ENCODE measurements at places on chromosomes 1 and 21.

- DNase-seq = peak; percentile 65
Measured at GRCh38 chr1:109816175-109816811, 52.6 kb upstream of the EPS8L3 start.

GRCh38 chr1:201376464-201377374 lies 761 bp downstream of the TNNT2 start:
- DNase-seq = no peak

- DNase-seq = no peak
Measured at GRCh38 chr1:25246600-25247023, 642 bp downstream of the RSRP1 start.

DNA sequence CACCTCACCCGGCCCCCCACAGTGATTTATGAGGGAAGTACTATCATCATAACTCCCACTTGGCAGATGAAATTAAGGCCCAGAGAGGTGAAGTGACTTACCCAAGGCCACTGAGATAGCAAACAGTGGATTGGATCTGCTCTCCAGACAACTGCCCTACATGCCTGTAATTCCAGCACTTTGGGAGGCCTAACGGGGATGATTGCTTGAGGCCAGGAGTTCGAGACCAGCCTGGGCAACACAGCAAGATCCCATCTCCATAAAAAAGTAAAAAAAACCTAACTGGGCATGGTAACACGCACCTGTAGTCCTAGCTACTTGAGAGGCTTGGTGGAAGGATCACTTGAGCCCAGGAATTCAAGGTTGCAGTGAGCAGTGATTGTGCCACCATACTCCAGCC lies 14.2 kb upstream of the RNF19B start:
- DNase-seq = no peak

DNA sequence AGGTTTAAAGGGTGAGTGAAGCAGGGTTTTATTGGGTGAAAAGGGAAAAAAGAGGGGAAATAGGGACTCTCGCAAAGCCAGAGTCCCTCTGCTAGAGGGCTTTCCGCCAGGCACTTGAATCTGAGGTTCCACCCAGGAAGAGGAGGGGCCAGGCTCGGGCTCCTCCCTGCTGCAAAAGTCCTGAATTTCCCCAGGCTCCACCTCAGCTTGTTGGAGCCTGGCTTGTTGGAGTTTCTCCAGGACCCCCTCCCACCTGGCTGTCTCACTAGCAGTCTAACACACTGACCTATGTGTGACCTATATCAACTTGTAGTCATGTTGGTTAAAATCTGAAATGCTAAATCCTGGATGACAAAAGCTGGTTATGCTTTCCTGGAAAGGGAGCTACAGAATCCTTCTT lies 25.5 kb downstream of the GBP2 start:
- no peak for DNase-seq

DNA sequence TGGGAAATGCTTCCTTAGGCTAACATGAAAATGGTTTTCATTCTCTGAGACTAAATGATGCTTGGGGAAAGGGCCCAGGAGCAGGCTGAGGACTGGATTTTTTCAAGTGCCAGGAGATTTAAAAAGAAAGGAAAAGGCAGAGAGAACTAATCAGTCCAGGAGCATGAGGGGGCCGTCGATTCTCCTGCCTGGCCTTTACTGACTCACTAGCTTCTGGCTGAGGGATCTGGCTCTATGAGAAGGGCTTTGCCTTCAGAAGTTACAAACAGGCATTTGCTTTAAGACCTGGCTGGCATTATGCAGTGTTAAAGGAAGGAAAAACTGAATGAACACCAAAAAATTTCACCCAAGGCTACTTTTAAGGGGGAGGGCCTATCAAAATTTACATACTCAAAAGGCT lies 359.2 kb downstream of the PBX1 start:
- no peak for DNase-seq

DNA sequence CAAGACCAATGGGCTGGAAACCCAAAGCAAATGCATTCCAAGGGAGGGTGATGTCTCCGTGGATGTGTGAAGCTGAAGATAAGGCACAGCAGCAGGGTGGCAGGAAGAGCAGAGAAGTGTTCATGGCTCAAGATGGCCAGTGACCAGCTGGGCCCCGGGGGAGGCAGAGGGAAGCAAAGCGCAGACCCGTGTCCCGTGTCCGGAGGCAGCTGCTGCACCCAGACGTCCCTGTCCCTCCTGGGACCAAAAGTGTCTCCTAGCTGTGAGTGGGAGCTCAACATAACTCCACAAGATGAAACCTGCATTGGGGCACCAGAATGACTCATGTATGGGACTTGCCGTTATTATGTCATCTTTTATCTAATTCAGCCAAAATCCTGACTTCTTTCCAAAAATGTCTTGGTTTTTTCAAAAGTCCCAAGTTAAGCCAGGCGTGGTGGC lies 118.2 kb downstream of the RIPK4 start:
- no peak for DNase-seq

- DNase-seq = peak; percentile 63
Measured at GRCh38 chr1:52553362-52554266, 722 bp upstream of the TUT4 start.

DNA sequence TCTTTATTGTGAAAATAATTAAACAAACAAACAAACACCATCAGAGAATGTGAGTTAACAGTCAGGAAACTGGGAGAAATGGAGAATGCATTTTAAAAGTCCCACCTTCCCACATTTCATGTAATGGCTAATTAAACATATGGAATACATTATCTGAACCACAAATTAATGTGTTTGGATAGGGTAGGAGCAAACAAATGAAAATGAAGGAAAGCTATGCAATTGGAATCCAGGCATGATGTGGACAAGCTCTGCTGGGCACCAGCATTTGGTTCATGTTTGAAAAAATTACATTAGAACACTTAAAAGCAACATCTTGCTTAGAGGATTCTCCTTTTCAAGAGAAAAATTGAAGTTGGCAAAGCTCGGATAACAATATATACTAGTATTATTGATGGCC lies 628.1 kb downstream of the LMO4 start:
- DNase-seq = no peak

DNA sequence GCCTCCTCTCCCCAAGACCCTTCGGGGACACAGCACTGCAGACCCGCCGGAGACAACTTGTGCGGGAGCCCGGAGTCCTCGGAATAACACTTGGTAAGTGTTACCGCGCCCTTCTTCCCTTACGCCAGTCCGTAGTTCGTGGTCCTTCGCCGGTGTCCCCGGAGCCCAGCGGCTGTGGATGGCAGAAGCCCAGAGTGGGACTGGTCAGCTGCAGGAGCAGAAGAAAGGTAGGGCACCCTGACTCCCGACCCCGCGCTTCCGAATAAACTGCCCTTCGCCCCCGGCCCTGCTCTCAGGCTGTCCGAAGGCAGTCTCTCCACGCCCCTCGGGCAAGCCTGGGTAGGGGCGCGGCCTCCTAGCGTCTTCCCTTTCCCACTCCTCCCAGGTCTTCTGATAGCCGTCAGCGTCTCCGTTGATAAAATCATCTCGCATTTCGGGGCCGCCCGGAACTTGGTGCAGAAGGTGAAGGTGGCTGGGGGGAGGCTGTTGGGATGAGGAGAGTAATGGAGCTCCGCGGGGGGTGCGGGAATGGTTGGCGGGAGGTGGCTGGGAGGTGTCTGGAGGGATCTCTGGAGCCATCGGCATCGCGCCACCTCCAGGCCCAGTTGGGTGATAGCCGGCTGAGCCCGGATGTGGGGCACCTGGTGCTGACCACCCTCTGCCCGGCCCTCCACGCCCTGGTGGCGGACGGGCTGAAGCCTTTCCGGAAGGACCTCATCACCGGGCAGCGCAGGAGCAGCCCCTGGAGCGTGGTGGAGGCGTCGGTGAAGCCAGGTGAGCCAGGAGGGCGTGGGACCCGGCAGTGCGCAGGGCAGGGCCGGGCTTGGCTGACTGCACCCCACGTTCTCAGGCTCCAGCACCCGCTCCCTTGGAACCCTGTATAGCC lies 4.3 kb downstream of the RUSC1 start:
- no peak for DNase-seq

DNA sequence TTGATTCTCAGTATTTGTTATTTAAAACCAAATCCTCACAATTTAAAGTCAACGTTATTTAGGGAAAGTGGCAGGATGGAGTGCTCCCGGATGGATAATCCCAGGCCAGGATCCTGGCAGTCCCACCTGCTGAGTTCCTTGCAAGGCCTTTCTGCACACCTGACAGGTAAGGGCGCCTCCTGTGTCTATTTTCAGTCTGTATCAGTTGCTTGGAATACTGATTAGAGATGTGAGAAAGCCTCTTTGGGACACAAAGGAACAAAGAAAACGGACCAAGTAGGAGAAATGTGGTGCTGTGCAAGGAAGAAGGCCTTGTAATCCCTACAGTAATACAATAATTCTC lies 12.2 kb downstream of the STYXL2 start:
- DNase-seq = no peak

Measured in pons (tissue), 1 donor.